ENCODE measurements at places on chromosomes 3 and 15.

GRCh38 chr3:73467211-73467610 lies 157.5 kb downstream of the PDZRN3 start:
- DNase-seq = no peak

GRCh38 chr15:89781055-89781454 lies 4.9 kb downstream of the MESP2 start:
- no peak for DNase-seq

DNA sequence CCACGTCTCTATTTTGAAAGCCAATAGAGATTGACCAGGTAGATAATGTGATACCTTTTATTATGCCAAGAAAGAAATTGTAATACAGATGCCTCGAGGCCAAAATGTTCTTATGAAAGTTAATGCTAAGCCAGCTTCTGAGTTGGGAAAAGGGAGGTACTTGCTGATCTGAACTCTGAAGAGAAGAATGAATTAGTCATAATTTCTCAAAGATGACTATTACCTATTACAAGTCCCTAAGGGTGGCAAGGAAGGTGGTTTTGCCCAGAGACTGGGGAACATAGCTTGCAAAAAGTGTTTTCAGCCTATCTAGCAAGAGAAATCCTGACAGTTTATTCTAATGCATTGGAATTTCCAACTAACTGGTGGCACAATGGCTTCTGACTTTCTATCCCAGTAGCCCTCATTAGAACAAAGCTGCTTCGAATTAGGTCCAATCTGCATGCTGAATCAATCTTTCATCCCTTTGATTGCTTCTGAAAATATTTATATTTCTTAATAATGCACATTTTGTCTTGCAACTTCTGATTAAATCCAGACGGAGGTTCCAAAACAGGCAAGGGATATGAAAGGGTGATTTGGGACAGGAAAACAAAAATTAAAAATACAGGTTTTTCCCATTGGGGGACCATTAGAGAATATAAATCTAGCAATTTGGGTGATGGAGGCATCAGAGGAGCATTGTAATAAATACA lies 17.7 kb upstream of the NR2F2 start:
- DNase-seq = no peak

- no peak for DNase-seq
Measured at GRCh38 chr3:45741247-45741646, 52.1 kb downstream of the SACM1L start.

DNA sequence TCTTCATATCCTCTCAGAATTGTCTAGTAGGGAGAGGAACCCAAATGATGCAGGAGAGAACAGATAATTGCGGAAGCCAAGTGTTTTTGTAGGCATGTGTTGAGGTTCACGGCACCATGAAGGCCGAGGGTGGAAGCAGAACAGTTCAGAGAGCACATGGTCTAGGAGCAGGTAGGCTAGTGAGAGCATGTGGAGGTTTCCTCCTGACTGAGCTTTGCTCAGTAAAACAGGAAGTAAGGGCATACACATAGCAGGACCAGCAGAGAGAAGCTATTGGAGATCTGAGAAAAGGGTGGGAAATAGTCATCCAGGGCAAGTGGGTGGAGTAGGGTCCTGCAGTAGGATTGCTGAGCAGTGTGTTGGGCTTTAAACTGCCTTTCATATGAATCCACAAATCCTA lies 491.1 kb downstream of the FHIT start:
- no peak for DNase-seq

DNA sequence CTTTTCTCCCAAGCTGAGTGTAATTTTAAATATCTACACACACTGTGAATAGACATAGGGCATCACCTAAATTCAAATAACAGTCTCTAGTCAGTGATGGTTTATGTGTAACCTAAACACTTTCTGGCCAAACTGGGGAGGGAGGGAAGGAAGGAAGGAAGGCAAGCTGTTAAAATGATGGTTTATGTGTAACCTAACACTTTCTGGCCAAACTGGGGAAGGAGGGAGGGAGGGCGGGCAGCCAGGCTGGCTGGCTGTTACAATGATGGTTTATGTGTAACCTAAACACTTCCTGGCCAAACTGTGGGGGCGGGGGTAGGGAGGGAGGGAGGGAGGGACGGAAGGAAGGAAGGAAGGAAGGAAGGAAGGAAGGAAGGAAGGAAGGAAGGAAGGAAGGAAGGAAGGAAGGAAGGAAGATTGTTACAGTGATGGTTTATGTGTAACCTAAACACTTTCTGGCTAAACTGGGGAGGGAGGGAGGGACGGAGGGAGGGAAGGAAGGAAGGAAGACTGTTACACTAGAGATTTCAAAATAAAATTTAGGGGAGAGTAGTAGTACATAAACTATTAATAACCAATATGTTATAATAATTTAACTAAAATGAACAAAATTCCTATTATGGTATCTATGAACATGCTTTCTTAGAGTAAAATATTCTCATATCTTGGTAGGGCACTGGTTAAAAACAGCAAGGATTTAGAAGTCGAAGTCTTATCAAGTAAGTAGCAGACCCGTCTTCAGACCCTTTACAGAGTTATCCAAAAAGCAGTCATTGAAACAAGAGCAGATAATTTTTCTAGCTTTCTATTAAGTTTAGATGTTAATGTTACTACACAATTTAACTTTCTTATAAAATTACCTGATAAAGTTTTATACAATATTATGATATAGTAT lies 148.1 kb downstream of the LMLN start:
- DNase-seq = no peak

DNA sequence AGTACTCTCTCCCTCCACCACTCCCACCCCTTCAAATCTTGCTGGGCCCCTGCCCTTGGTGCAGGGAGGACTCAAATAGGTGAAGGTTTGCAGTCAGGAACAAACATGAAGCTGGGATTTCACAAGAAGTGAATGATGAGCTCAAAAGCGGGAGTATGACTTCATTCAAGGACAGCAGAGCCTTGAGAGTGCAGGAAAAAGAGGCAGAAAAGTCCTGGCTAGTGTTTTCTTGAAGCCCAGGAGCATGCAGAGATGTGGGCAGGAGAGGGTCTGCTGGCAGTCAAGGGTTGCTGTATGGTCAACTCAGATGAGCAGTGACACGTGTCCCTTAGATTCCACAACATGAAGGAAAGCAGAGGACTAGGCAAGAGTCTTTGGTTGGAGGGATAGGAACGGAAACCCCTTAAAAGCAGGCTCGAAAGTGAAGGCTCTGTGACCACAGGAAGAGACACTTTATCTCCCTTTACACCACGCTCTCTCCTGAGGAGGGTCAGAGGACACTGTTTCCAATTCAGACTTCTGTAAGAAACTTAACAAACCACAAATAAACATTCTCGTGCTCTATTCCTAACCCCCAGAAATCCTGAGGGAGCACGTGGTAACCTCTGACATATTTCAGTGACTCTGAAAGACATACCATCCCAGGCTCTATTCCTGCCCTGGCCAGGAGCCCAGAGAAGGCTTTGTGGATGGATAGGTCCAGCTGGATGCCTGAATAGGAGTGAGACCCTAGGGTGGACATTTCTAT lies 168.0 kb upstream of the NDN start:
- DNase-seq = no peak

DNA sequence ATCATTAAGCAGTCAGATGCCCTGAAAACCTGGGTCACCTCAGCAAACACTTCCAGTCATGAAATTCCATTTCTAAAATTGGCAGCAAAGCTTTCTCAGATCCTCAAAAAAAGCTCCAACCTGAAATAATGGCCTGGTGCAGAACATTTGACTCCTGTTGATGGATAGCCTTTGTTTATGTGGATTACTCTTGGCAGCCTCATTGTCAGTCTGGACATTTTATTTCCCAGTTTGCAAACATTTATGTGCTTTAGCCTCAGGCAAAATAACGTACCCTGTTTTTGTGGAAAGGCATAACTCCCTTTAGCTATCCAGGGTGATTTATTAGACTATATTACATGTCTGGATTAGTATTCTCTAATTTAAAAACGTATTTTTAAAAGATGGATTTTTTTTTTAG lies 53.9 kb downstream of the PXYLP1 start:
- DNase-seq = no peak

DNA sequence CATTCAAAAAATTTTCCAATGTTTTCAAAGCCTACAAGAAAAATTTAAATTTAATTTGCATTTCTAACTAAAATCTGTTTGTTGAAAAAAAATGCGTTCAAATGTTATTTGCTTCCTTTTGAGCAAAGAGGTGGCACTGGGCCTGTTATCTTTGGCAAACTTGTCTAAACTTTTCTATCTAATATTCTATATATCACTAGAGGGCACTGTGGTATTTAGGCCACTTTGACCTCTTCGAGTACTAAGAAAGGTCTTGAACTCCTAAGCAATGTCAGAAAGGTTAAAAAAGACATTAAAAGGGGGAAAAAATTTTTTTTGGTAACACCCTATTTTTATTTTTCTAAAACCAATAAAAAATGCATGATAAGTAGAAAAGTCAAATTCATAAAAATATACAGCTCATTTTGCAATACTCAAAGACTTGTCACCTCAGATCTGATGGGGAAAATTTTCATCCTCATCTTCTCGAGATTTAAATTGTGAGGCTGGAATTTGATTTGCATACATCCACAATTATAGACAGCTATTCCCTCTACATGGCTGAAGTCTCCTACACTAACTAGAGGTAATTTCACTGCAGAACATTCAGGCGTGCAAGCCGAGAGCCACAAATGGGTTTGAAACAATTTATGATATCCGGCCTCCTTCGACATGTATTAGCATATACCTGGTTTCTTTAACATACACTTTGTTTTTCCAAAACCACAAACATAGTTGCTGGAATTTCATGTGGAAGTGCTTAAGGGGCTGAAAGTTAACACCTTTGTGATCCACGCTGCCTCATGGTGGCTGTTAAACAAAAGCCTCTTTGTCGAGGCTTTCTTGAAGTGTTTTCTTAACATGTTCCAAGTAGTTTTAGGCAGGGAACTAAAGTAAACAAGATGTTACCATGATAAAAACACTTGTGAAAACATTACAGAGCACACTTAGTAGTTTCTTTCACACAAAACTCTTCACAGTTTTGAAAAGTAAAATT lies 576.4 kb downstream of the FOXP1 start:
- DNase-seq = no peak

DNA sequence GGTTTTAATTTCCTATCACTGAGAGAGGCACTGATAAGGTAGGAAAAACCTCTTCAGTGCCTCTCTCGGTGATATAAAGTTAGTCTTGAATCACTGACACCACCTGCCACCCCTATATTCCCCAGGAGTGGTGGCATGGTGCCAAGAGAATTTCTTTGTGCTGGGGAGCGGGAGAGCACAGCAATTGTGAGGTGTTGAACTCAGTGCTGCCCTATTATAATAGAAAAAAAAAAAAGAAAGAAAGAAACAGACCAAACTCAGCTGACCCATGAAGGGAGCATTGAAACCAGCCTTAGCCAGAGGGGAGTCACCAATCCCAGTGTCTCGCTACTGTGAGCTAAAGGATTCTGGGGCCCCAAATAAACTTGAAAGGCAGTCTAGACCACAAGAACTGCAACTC lies 201.4 kb upstream of the STT3B start:
- no peak for DNase-seq

- no peak for DNase-seq
Measured at GRCh38 chr15:93159930-93160329, 70.9 kb upstream of the RGMA start.

DNA sequence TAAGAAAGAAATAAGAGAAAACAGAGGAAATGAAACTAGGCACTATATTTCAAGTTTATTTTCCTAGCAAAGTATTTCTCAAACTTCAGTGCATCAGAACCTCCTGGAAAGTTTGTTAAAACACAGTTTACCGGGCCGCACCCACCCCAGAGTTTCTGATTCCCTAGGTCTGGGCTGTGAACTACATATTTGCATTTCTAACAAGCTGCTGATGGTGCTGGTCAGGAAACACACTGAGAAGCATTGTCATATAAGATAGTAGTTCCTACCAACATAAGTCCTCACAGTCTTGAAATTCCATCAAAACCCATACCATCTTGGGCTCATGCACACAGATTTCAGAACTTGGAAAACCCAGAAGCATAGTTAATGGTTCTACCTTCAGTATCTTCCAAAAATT lies 8.3 kb downstream of the SLC9A9 start:
- DNase-seq = no peak

GRCh38 chr15:41996921-41997592 lies 23.8 kb downstream of the PLA2G4E start:
- no peak for DNase-seq

DNA sequence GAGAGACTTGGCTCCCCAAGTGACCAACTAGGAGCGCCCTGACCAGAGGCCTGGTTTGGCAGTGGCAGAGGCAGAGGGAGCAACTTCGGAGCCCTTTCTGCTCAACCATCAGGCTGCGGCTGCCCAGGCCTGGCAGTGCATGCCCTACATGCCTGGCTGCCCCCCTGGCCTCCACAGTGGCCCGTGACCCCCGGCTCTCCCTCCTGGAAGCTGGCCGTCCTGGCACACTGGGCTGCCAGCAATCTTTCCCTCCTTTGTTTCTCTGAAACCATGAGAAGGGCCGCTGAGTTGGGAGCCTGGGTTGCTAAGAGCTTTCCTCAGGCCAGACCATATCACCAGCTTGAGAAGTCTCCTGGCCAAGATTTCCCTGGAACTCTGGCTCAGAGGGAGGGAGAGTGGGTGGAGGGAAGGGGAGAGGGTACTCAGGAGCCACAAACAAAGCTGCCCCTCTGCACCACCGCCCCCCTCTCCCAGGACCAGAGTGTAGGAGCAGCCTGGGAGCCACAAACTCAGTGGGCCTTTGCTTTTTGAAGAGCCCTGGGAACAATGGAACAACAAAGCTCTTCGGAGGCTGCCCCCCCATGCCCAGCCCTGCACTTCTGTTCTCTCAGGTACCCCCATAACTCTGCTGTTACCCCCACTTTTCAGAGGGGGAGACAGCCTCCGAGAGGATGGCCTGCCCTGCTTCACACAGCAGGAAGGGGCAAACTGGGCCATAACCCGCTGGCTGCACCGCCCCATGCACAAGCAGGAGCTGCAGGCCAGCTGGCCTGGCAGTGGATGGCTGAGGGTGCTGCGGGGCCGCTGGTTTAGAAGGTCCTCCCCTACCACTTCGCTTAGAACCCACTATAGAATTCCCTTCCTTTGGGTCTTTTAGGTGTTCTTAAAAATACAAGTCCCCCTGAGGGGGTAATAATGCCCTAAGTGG lies 11.3 kb downstream of the CORO2B start:
- no peak for DNase-seq

DNA sequence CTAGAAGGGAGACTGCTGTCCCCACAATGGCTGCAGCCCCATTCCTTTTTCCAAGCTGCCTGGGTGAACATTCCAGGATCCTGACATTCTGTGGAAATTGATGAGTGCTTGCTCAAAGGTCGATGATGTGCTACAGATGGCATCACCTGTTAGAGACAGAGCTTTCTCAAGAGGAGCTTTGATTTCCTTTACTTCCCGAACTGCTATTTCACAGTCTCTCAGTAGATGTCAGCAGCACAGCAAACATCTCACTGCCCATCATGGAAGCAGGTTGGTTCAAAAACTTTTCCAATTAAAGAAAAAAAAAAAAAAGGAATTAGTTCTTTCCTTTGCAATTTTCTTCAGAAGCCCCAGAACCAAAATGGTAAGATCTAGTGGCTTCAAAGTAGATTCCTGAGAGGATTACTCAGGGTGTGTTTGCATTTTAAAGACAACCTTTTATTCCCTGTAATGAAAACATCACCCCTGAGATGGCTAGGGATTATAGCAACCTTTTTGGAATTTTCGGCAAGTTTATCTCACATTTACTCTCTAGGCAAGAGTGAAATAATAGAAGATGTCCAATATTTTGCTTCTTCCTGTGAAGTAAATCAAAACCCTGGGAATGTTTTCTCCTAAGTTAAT lies 44.8 kb downstream of the POLR2M start:
- no peak for DNase-seq

- no peak for DNase-seq
Measured at GRCh38 chr3:156483426-156483825, 71.5 kb downstream of the SSR3 start.

GRCh38 chr3:110955301-110955880 lies 116.2 kb upstream of the NECTIN3 start:
- DNase-seq = no peak

- DNase-seq = no peak
Measured at GRCh38 chr3:53188136-53188685, 27.2 kb downstream of the PRKCD start.

Measured in stimulated activated CD4-positive, alpha-beta T cell treated with anti-CD3 and anti-CD28 coated beads, Interleukin-1b, Interleukin-23, amount 100 ng/mL, for 1 hour (primary cell).